ENCODE measurements at places on chromosomes 12 and 14.

- DNase-seq, result no peak
Observed at GRCh38 chr12:129231491-129231890, 378.2 kb downstream of the GLT1D1 start.

- no peak for DNase-seq
Observed at GRCh38 chr12:23707270-23707669, 242.2 kb downstream of the SOX5 start.

- DNase-seq, result no peak
Observed at GRCh38 chr14:97158102-97158501, 360.9 kb downstream of the VRK1 start.

DNA sequence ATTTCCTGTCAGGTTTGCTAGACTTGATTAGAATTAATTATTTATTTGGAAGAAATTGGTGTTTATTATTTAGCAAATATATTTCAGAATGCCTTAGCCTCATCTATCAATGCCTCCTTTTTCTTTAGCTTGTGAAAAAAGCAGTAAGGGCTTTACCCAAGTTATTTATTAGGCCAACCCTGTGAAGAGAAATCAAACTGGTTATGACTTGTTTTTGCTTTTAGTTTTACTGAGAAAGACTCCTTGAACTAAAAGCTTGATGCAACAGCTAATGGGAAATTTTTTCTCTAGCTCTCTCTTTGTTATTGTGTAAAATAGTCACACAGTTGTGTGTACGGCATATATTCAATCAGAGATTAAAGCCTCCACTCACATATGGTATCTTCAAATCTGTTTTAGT is 306.8 kb downstream of the DIO2 start:
- no peak for DNase-seq
